ENCODE measurements at places on chromosomes 2 and 18.
A peak's percentile ranks its signal among the peaks of the same experiment; 100 is the strongest.

GRCh38 chr2:7905756-7906155 is 776.1 kb upstream of the ID2 start:
- no peak for DNase-seq

DNA sequence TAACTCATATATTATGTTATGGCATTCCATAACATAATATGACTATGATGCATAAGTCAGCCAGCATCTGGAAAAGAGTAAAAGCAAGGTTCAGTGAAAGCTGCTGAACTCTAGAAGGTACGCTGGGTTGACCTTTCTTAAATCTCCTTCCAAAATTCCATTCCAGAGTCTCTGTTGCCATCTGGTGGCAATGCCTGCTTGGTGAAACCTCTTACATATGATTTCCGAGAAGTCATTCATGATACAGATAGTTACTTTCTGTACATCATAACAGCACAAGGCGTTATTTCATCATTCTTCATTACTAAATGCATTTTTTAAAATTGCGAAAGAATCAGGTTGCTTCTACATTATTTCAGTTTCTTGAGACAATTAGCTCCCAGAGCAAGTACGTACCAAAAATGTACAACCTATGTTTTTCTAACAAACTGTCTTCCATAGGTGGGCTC is 7.0 kb upstream of the EPG5 start:
- DNase-seq = peak; percentile 86

- no peak for DNase-seq
These were observed 187.1 kb downstream of the GULP1 start for GRCh38 chr2:188478724-188479123.

- no peak for DNase-seq
These were observed 15.8 kb upstream of the IER3IP1 start for GRCh38 chr18:47191961-47192360.

GRCh38 chr2:45822272-45822630 is 170.8 kb downstream of the PRKCE start:
- no peak for DNase-seq

DNA sequence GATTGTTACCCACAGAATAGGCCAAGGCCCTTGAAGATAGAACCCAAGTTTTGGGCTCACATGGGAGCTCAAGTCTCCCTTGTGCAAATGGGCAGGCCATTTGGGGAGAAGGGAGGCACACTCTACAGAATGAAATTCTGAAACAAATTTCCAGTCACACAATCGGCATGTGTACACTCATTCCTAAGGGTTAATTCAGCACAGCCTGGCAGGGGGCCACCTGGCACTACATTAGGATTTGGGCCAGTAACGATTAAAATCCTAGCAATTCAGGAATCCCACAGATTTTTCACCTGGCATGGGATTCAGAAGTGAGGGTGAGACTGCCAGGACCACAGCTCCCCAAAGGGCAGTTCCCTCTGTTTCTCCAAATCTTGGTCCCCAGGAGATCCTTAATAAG is 46.4 kb downstream of the BMP10 start:
- DNase-seq = peak; percentile 72

DNA sequence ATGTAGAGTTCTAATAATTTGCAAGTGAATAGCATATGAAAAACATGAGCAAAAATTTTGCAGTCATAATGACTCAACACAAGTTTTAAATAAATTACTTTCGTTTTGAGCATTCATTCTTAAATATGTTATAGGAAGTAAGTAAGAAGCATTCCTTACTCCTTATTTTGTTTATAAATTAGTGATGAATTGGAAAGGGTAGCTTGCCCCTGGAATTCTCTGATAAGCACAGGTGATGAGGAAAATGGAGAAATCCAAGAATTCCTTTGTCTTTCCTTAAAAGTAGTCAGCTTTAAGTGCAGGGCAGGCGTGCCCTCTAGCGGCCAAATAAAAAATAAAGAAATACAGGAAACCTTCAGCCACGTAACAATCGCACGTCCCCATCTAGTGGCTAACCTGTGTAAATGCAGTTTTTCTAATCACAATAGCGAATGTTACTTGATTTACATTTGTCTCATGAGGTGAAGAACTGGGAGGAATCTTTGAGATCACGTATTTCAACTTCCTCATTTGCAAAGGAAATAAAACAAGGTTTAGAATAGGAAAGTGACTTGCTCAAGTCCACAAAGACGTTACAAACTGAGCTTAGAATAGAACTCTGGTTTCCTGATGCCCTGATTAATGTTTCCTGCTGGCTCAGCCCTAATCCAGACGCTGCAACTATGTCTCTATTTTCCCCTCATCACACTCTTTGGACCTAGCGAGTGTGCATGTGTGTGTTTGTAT is 47.2 kb upstream of the ZNG1B start:
- peak; percentile 77 for DNase-seq

- no peak for DNase-seq
These were observed 6.7 kb upstream of the DLX2 start for GRCh38 chr2:172109256-172109987.

- DNase-seq = no peak
These were observed 339.4 kb downstream of the GRB14 start for GRCh38 chr2:164281896-164282295.

- DNase-seq = peak; percentile 41
These were observed 494.8 kb downstream of the CMPK2 start for GRCh38 chr2:6370753-6371551.
